T-helper 22 cell (primary cell): ENCODE measurements at places on chromosomes 12 and 14.

DNA sequence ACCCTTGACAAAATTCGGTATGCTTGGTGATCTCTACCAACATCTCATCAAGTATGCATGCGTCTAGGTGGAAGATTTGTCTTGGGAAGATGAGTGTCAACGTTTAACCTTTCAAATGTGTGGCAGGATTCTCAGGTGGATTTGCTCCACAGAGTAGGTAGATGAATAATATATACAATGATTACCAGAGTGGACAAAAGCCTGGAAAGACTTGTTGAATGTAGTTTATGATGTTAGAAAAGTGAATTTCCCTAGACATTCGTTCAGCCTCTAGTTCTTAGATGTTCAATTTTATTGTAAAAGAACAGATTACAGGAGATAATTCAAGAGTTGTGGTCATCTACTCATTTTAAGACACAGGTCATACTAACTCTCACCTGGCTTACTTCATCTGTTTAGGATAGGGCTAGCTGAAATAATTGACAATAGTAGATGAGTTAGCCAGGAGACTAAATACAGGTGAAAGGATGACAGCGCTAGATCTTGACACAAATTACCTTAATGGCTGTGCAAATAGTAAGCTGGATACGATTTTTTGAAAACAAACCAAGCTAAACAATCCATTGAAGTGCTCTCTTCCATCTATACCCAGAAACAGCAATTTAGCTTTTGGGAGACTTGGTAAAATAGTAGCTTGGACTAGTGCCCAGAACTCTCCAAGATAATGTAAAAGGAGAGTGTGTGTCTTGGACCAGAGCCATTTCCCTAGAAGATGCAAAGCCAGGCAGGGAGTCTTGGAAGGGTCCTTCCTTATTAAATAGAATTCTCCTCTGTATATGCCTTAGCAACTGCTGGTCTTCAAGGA, 168.0 kb downstream of the DACT1 start:
- no peak for DNase-seq

GRCh38 chr12:76186131-76186906, 101.8 kb upstream of the NAP1L1 start:
- DNase-seq: no peak

GRCh38 chr14:67391268-67391667, 20.7 kb downstream of the PLEK2 start:
- no peak for DNase-seq

DNA sequence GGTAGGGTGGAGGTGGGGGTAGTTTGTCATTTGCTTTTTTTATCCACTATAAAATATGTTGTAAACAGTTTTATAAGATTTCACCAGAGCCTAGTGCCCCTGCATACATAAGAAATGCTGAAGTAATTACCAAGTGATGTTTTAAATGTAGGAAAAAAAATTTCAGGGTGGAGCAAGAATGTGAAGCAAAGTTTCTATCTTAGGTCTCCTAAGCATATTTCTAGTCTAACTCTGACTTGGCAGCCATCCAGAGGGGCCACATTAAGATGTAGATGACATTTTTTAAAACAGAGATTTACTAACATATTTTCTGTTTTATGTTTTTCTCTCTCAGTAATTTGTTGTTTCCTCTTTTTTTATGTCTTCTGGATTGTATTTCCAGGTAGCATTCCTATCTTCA, 15.8 kb upstream of the KRAS start:
- no peak for DNase-seq

DNA sequence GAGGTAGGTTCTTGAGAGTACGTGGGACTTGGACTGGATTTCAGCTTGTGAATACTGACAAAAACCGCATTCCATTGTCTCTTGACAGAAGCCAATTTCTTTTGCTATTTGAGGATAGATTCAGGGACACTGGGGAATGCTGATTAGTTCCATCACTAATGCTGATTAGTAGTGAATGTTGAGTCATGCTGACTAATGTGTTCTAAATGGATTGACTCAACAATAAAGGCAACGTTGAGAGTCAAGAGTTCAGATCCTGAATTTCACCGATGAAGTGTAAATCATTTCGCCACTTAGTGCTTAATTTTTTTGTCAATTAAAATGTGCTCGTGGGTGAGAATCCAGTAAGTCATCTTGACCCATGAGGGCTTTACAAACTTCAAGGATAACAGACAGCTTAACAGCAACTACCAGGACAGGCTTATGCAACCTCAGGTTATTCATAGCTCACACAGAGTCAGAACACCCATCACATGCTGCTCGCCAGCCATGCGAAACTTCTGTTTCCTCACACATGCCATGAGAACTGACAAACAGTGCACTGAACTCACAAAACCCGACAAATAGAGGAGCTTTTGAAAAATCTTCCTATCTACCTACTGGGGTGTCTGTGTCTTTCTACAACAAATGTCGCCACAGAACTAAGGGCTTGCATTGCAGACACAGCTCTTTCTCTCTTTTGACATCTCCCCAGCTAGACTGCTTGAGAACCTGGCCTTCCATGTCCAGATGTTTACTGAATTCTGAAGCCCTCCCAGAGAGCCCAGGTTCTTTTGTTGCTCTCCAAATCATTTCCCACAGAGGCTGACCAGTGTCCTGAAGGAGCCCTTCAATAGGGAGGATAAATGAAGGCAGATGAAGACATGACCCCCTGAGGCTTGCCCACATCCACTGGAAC, 316.4 kb downstream of the ZFP36L1 start:
- no peak for DNase-seq

- no peak for DNase-seq
Observed at GRCh38 chr14:103463149-103463548, 59.5 kb downstream of the CKB start.

DNA sequence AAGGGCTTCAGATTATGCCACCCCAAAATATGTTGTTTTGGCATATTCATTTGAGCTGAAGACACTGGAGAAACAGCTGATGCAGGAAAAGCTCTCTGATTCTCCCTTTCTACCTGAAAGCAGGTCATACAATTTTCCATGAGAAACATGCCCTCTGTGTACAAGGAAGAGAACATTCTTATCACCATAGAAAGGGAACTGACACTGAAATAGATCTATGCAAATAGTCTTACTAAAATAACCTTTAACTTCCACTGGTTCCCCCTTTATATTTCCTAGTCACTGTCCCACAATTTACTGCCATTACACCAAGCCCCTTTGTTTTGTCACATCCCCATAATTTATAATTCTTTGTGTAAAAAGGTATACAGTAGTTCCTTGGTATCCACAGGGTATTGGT, 9.6 kb upstream of the PHC1 start:
- no peak for DNase-seq

GRCh38 chr12:28780096-28780495, 369.0 kb upstream of the FAR2 start:
- DNase-seq: no peak

DNA sequence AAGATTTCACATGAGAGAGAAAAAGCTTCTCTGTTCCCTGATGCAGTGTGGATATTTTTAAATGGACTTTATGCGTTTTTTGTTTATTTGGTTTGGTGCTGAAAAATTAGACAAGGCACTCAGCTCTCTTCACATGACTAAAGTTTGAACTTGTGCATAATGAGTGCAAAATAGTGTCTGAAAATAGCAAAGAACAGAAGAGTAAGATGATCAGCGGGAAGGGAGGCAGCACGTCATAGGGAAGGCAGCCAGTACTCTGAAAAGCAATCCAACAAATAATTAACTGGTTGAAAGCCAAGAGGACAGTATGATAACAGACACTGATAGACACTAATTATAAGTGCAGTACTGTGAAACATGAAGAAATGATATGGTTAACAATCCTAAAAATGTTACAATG, 46.6 kb upstream of the CDKN3 start:
- DNase-seq: no peak

DNA sequence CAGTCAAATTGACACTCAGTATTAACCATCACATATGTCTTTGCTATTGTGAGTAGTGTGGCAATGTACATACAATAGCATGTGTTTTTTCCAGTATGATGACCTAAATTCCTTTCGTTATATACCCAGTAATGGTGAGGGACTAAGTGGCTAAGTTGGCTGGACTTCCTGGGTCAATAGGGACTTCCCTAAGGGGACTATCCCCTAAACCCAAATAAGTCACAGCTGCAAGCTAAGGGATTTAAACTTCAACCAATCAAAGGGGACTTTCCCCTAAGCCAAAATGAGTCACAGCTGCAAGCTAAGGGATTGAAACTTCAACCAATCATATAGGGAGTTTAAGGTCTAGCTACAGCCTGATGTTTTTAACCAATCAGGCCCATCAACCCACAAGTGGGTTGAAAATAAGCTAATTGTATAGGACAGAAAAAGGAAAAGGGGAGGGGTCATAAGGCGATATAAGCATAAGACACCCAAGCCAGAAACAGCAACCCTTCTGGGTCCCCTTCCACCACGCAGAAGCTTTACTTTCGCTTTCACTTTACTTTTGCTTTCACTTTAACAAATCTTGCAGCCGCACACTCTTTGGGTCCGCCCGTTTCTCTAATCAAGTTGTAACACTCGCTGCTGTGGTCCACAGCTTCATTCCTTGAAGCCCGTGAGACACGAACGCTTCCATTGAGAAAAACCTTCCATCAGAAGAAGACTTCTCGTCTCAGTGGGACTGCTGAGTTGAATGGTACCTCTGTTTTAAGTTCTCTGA, 404.4 kb downstream of the FLRT2 start:
- DNase-seq: peak; percentile 47

DNA sequence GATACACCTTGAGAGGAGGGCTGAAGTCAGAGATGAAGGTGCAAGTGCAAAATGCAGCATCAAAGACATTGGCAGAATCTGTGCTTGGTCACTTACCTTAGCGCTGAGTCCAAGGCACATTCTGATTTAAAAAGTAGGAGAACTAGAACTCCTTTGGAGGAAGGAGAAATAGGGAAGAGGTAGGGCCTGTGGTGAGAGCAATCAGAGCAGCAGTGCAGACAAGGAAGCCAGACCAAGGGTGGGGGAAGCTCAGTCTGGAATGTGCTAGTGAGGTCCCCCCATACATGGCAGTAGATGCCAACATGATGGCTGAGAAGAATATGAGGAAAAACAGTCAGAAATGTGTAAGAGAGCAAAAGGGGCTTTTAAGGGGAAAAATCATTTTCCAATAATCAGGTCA, 206.5 kb downstream of the SSPN start:
- DNase-seq: no peak

DNA sequence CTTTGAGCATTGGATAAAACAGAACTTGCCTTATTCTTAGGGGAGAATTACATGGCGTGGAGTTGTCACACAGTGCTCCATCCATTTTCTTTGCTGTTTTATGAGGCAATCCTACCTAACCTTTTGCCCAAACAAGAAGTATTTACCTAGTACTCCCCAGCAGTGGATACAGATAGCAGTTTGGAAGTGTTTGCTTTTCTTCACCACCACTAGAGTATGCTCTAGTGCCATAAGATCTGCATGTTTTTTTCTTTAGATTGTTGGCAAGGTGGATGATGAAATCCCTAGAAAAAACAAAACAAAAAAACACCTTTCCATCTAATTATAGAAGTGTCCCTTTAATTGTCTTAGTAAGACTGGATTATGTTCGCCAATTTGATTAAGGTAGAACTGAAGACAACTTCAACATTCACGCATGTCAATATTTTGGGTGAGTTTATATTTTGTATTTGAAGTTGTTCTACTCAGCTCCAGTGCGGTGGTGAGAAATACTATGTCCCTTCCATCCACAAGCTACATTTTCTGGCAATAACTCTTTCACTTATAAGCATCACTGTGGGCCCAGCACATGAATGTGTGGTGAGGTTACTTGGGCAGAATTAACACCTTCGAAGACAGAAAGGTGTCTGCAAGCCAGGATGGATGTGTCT, 23.6 kb upstream of the TMEM260 start:
- DNase-seq: no peak

- no peak for DNase-seq
Observed at GRCh38 chr12:112523856-112524255, 105.1 kb downstream of the PTPN11 start.

GRCh38 chr14:20608383-20609110, 17.4 kb upstream of the RNASE12 start:
- DNase-seq: no peak

GRCh38 chr12:76202621-76203020, 118.1 kb upstream of the NAP1L1 start:
- DNase-seq: no peak

DNA sequence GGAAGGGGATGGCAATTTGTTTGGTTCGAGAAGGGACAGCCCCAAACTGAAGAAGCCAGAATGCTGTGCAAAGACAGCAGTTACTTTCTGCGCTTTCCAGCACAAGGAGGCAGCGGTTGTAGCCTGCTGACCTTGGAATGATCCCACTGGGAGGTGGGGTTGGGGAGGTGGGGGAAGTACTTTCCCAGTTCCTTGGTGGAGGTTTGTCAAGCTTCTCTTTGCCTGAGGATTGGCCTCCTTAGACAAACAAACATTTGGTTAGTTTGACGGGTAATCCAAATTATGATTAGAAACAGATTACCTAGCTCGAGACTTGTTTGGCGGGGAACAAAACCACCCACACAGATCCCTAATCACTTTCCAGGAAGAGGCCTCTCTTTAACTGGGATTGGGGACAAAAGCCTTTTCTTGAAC, 79.1 kb upstream of the EGLN3 start:
- DNase-seq: no peak

DNA sequence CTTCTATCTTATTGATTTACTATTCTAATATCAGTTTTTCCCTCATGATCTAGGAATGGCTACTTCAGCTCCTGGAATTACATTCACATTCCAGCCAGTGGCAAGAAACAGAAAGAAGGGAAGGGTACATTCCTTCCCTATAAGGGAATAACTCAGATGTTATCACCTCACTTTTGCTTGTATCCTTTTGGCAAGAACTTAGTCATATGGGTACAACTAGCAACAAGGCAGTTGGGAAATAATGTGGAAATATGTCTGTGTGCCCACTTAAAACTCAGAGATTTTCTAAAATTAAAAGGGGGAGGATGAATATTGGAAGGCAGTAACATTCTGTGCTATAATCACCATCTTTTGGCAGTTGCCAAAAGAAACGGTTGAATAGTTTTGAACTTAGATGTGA, 85.6 kb downstream of the MSRB3 start:
- DNase-seq: no peak

DNA sequence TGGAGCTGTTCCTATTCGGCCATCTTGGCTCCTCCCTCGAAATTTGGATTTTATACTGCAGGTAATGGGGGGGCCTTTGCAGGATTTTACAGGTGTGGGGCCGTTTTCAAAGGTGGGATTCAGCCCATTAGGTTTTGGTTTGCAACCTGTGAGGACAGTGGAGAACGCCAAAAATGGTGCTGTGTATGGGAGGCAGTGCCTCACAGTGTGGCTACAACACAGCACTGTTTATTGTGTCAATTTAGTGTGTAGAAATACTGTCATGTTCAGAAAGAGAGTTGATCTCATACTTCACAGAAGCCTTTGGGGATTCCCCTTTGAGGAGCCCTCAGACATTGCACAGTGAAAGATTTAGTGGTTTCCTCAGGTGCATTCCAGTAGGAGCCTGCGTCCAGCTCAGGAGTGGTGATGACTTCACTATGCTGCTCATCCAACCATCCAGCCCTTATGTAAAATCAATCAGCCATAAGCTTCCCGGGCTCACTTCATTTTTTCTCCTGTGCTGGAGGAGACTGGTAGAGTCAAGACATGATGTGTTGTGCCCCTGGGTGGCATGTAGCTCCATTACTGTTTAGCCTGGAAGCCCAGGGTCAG, 92.7 kb upstream of the PRMT8 start:
- no peak for DNase-seq

GRCh38 chr12:46303039-46303666, 34.3 kb upstream of the SLC38A1 start:
- DNase-seq: peak; percentile 8
